Suprapubic skin (tissue), 4 donors: ENCODE measurements at places on chromosomes 11 and 22.
A peak's percentile ranks its signal among the peaks of the same experiment; 100 is the strongest.

- DNase-seq = peak; percentile 81
Observed at GRCh38 chr22:31944700-31945442, 536 bp downstream of the YWHAH start.

DNA sequence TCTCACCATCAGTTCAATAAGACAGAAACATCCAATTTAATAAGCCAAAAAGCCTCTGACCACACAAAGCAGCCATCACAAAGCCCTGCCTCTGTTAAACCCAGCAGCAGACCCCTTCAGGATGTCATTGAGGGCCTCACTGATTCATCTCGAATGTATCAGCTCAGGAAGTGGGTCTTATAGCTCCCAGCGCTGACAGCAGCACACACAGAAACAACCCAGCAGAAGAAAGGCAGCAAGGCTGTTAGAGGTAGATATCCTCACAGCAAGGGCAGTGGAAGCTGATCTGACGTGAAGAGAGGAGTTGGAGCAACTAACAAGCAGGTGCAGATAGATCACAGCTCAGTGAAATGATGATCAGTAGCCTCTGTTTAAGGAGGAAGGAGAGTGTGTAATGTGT is 86.2 kb upstream of the NCAM1 start:
- DNase-seq = no peak

DNA sequence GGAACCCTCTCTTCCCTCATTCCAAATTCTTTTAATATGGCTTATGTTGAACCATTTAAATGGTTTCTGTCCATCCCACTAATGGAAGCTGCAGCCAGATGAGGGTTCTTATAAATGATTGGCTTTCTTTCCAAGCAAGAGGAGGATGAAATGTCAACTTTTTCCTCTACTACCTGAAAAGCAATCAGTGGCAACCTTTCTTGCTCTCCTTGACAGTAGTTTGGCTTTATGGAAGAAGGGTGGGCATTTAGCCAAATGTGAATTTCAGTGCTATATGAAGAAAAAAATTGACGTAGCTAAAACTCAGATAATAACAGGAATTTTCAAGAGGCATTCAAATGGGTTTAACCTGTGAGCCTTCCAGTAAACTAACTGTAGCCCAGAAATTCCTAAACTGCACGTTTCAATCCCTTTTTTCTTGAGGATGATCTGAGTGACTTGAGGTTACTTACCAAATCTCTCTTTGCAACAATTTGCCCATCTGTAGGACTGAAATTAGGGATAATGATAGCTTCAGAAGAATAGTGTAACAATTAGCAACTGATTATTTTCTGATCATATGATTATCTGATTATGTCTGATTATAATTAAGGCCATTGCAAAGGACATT is 90.9 kb downstream of the EXT2 start:
- DNase-seq = no peak

DNA sequence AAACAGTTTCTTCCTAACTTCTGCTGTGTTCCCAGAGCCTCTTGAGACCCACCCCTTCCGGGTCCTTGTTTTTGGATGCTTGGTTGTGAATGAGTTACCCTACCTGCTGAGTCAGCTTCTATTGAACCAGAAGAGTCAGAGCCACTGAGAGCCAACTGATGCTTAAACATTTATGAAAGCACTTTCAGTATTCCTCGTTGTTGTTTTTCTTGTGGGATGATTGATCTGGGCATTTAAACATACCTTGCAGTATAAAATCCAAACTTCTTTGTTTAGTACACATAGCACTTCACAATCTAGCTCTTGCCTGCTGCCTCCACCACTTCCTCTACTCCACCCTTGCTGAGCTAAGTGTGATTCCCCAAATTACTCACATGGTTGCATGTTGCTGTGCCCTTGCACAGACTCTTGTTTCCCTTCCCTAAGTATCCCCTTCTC is 5.5 kb downstream of the PRSS23 start:
- no peak for DNase-seq

- DNase-seq = peak; percentile 67
Observed at GRCh38 chr22:37632174-37633088, 7.0 kb upstream of the SH3BP1 start.

GRCh38 chr11:92401520-92401919 is 176.9 kb downstream of the FAT3 start:
- DNase-seq = no peak

DNA sequence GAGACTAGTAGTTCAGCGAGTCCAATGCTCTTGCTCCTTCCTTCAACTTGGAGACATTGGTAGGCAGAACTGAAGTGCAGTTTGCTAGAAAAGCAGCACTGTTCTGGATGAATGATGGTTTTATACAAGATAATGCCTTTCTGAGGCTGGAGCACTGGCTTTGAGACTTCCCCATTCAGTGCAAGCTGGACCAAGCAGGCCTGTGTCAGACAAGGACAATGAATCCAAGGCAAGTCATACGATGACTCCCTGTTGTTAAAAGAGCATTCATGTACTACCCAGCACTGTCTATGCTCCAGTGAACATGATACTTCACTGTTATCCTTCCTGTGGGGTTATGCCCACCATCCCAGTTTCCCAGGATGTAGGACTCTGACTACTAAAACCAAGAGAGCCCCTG is 242.3 kb upstream of the RAG2 start:
- no peak for DNase-seq

GRCh38 chr11:34238966-34239365 is 118.8 kb downstream of the ABTB2 start:
- DNase-seq = no peak

GRCh38 chr22:31096657-31097279 is 10.6 kb downstream of the SELENOM start:
- DNase-seq = no peak

- no peak for DNase-seq
Observed at GRCh38 chr22:50641696-50642607, 14.0 kb upstream of the ARSA start.

GRCh38 chr11:129853518-129854231 is 38.0 kb downstream of the TMEM45B start:
- DNase-seq = peak; percentile 77

DNA sequence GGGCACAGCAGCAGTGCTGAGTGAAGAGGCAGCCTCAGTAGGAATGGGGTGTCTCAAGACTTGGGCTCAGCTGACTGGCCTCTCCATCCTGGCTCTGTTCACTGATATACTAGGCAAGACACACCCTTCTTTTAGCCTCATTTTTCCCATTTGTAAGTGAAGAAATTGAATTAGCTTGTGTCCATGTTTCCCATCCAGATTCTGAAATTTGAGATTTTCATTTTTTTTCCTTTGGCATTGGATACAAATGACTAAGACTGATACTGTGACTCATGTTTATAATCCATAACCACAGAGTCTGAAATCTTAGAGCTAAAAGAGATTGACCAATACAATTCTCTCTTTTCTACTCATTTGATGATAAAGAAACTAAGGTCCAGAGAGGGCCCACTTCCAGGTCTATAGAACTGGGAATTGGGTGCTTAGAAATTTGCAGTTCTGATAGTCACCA is 110.9 kb downstream of the KCNC1 start:
- no peak for DNase-seq

GRCh38 chr11:91248199-91248807 is 976.3 kb upstream of the FAT3 start:
- no peak for DNase-seq

GRCh38 chr11:93236741-93237675 is 39.2 kb upstream of the SLC36A4 start:
- DNase-seq = no peak

DNA sequence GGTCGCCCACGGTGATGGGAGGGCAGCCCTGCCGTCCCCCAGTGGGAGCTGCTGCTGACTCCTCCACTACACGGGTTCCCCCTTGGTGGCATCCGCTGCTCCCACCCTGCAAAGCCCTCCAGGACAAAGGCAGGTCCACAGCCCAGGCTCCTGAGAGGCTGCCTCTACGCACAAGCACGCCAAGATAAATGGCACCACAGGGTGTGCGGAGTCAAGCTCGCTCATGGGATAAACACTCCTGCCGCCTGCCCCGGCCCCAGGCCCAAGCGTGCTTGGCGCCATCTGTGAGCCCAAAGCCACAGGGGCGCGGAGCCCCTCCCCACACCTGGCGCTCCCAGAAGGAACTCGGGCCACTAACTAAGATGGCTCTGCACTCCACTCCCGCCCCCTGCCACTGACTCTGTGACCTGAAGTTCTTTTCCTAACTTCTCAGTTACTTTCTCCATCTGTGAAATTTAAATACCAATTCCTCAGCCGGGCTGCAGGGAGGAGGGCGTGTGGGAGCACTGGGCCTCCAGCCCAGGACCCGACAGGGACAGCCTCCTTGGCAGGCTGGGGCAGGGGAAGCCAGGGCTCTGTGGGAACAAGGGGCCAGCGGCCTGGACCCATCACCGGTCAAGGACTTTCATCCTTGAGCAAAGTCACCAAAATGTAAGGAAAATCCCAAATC is 14.9 kb downstream of the EHD1 start:
- no peak for DNase-seq

GRCh38 chr11:73223998-73224730 is 6.1 kb downstream of the P2RY2 start:
- DNase-seq = peak; percentile 46

GRCh38 chr11:64364435-64364834 is 5.5 kb downstream of the RPS6KA4 start:
- DNase-seq = no peak

- DNase-seq = no peak
Observed at GRCh38 chr11:56886455-56886854, 102.3 kb upstream of the OR5AK2 start.

- no peak for DNase-seq
Observed at GRCh38 chr11:115126092-115126491, 378.1 kb downstream of the CADM1 start.

GRCh38 chr11:124600621-124601320 is 10.5 kb upstream of the PANX3 start:
- DNase-seq = no peak

DNA sequence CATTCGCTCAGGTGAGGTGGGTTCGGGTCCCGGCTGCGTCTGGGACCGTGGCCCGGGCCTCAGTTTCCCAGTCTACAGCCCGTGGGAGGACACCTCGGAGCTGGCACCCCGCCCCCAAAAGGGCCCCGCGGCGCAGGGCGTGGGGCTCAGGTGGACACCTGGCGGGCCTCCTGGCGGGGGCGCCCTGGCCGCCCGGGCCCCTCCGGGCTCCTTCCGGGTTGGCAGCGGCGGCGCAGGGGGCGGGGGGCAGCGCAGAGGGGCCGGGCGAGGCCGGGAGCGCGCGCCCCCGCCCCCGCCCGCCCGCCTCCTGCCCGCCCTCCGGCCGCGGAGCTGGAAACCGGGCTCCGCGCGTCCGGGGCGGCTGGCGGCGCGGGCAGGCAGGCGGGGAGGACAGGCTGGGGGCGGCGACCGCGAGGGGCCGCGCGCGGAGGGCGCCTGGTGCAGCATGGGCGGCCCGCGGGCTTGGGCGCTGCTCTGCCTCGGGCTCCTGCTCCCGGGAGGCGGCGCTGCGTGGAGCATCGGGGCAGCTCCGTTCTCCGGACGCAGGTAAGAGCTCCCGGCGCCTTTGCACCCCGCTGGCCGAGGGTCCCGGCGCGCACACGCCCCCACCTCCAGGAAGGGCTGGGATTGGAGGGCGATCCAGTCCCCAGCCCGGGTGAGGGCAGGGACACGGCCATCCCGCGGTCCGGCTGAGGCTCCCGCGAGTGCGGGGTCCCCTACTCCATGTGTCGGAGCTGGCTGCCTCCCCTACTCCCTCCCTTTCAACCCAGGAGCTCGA is at the start of gene EMID1:
EMID1 (plus strand) TSS at position 303 of the 778 bp plus-strand sequence; CDS start at position 446, 143 bp downstream.
- DNase-seq = no peak

DNA sequence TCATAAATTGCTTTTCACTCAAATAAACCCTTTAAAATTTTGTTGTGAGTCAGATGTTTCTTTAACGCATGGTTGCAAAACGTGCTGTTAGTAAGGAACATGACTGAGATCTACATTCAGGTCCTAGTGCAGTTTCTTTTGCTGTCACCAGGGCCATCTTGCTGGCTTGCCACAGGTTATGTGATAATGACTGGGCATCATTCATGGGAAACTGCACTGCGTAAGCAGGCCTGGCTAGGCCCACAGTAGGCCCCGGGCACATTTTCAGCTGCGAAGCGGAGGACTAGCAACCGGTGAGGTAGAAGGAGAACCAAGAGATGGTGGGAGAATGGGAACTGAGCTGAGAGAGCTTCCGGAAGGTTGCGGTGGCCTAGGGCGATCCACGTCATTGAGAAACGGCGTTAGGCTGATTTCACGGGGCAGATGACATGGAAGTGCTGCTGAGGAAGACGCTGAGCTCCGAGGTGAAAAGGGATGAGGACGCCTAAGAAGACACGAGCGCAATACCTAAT is 3.2 kb upstream of the KLHDC7B start:
- no peak for DNase-seq

GRCh38 chr11:62682518-62682917 is 3.6 kb upstream of the UBXN1 start:
- DNase-seq = no peak

DNA sequence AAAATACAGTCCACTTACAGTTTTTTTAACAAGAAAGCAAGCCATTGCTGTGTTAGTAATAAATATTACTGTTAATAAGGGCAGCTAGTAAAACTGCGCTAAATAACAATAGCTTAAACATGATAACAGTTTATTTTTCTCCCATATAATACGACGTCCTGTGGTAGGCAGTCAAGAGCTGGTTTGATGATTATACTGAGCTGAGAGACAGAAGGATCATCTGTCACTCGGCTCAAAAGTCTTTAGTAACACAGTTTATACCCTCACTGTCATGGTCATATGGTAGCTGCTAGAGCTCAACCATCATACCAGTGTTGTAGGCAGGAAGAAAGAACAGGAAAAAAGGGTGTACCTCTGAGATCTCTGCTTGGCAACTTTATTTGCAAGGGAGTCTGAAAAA is 29.1 kb upstream of the ANGPTL5 start:
- DNase-seq = no peak

- DNase-seq = no peak
Observed at GRCh38 chr11:65442842-65443331, 20.3 kb downstream of the NEAT1 start.

DNA sequence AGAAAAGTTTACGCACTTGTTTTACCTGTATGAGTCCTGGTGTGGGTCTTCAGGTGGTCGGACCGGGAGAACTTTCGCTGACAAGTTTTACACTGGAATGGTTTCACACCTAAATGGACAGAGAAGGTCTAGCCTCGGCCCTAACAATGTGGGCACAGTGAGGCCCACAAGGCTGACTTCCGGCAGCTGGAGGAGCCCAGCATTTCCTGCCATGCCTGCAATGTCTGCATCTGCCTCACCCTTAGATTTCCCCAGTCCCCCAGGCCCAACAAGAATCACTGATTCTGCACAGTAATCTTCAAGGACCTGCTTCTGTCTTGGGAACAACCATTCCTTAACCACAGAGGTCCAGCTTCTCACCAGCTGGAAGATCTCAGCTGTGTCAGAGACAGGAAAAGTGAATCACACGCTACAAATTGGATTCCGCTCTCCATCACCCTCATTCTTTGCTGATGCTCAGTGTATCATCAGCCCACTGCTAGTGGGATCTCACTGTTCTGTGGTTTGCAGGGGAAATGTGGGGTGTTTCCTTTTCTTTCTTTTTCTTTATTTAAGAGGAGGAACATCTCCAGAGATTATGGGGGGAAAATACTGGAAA is 43.3 kb downstream of the WT1 start:
- no peak for DNase-seq
